ENCODE measurements at places on chromosomes 5 and 9.
A peak's percentile ranks its signal among the peaks of the same experiment; 100 is the strongest.

GRCh38 chr9:101400120-101400519, 1.5 kb downstream of the ZNF189 start:
- H3K27me3 ChIP-seq = no peaks in the 10 kb centered on the region
- no peak overlapping the region for H3K4me3 ChIP-seq
- no peak for DNase-seq
- no peak overlapping the region for H3K27ac ChIP-seq
- peaks cover 76% of the 10 kb centered on the region for H3K36me3 ChIP-seq
- H3K4me1 ChIP-seq = peaks cover 5% of the 10 kb centered on the region

GRCh38 chr9:8114826-8115225, 315.2 kb upstream of the DMAC1 start:
- no peak overlapping the region for H3K4me3 ChIP-seq
- no peaks in the 10 kb centered on the region for H3K36me3 ChIP-seq
- no peak overlapping the region for H3K27ac ChIP-seq
- no peaks in the 10 kb centered on the region for H3K4me1 ChIP-seq
- no peak for DNase-seq

- peak; percentile 44 for DNase-seq
- H3K27me3 ChIP-seq = no peaks in the 10 kb centered on the region
Observed at GRCh38 chr9:34990908-34991606, 1.5 kb downstream of the DNAJB5 start.

GRCh38 chr9:69975681-69976080, 68.0 kb upstream of the MAMDC2 start:
- H3K4me1 ChIP-seq = peaks cover 12% of the 10 kb centered on the region
- H3K4me3 ChIP-seq = no peak overlapping the region
- no peak for DNase-seq
- no peaks in the 10 kb centered on the region for H3K27me3 ChIP-seq
- H3K27ac ChIP-seq = peak overlapping the region; percentile 89

GRCh38 chr9:74859786-74860185, 27.9 kb downstream of the TRPM6 start:
- no peak for DNase-seq
- no peak overlapping the region for H3K4me3 ChIP-seq
- no peak overlapping the region for H3K27ac ChIP-seq

GRCh38 chr5:112923148-112923917, 1.3 kb upstream of the REEP5 start:
- H3K27ac ChIP-seq = no peak overlapping the region
- H3K4me1 ChIP-seq = peaks cover 8% of the 10 kb centered on the region
- H3K36me3 ChIP-seq = peaks cover 25% of the 10 kb centered on the region
- DNase-seq = no peak
- no peaks in the 10 kb centered on the region for H3K27me3 ChIP-seq

DNA sequence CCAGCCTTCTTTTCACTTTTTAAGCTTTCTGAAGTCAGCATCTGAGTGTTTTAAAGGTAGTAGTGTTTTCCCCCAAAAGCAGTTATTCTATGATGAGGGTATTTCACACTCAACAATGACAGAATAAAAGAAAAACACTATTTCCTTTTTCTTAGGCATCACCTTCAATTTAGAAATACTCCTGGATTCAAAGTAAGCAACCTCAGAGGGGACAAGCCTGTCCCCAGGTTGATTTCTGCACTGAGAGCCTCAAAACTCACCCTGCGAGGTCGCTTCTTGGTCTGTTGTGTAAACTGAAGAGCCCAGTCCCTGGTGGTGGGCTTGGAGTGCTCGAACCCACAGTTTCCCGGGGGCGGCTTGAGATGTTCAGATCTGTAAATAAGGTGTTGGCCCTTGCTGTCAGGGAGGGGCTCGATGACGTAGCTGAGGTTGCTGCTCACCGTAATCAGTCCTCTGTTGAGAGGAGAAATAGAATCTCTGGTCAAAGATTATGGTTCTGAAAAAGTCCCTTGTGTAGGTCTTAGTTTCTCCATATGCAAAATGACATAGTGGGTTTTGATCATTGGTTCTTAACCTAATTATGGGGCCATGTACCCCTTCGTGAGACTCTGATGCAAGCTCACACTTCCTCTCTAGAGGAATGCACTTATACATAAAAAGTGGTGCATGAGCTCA, 55.9 kb downstream of the ADAM19 start:
- no peak for DNase-seq
- no peak overlapping the region for H3K4me3 ChIP-seq
- H3K27ac ChIP-seq = no peak overlapping the region
- H3K27me3 ChIP-seq = no peaks in the 10 kb centered on the region
- peaks cover 10% of the 10 kb centered on the region for H3K4me1 ChIP-seq

- H3K27ac ChIP-seq = no peak overlapping the region
- H3K4me1 ChIP-seq = no peaks in the 10 kb centered on the region
- H3K27me3 ChIP-seq = no peaks in the 10 kb centered on the region
- H3K4me3 ChIP-seq = no peak overlapping the region
- H3K36me3 ChIP-seq = no peaks in the 10 kb centered on the region
Observed at GRCh38 chr9:9257999-9258498, 1354.8 kb downstream of the PTPRD start.

GRCh38 chr5:58902765-58903164, 319.9 kb downstream of the RAB3C start:
- no peak for DNase-seq
- H3K4me1 ChIP-seq = no peaks in the 10 kb centered on the region
- no peaks in the 10 kb centered on the region for H3K36me3 ChIP-seq
- no peak overlapping the region for H3K4me3 ChIP-seq

DNA sequence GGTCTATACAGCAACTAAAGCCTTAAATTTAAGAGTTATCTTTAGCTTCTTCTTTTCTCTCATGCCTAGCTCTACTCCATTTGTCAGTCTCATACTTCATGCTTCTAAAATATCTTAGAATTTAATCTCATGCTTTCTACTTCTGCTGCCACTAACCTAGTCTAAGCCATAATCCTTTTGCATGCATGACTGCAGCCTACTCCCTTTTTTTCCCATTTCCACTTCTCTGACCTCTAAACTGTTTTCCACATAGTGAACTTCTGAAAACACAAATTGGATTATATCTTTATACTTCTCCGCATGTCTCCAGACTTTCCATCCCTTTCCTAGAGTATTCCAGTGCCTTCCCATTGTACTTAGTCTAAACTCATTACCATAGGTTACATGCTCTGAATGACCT, 193.0 kb downstream of the XRCC4 start:
- H3K27ac ChIP-seq = no peak overlapping the region
- peaks cover 9% of the 10 kb centered on the region for H3K27me3 ChIP-seq
- H3K36me3 ChIP-seq = no peaks in the 10 kb centered on the region
- H3K4me3 ChIP-seq = no peak overlapping the region
- no peaks in the 10 kb centered on the region for H3K4me1 ChIP-seq
- DNase-seq = no peak

GRCh38 chr5:59466271-59466670, 427.3 kb downstream of the PDE4D start:
- no peak overlapping the region for H3K27ac ChIP-seq
- H3K36me3 ChIP-seq = no peaks in the 10 kb centered on the region
- DNase-seq = no peak
- no peaks in the 10 kb centered on the region for H3K27me3 ChIP-seq

- H3K27ac ChIP-seq = no peak overlapping the region
- no peaks in the 10 kb centered on the region for H3K36me3 ChIP-seq
- no peaks in the 10 kb centered on the region for H3K27me3 ChIP-seq
- DNase-seq = no peak
- no peaks in the 10 kb centered on the region for H3K4me1 ChIP-seq
Observed at GRCh38 chr5:156367597-156367996, 40.6 kb downstream of the SGCD start.

- DNase-seq = no peak
- H3K27ac ChIP-seq = no peak overlapping the region
- H3K4me3 ChIP-seq = no peak overlapping the region
- H3K36me3 ChIP-seq = no peaks in the 10 kb centered on the region
- H3K4me1 ChIP-seq = no peaks in the 10 kb centered on the region
Observed at GRCh38 chr5:126931963-126932660, 98.2 kb downstream of the MARCHF3 start.

Data from RWPE2 (cell line).